Stimulated activated CD4-positive, alpha-beta T cell treated with anti-CD3 and anti-CD28 coated beads, Interleukin-2, amount 100 ng/mL, for 24 hours (primary cell): ENCODE measurements at places on chromosomes 2 and 18.

DNA sequence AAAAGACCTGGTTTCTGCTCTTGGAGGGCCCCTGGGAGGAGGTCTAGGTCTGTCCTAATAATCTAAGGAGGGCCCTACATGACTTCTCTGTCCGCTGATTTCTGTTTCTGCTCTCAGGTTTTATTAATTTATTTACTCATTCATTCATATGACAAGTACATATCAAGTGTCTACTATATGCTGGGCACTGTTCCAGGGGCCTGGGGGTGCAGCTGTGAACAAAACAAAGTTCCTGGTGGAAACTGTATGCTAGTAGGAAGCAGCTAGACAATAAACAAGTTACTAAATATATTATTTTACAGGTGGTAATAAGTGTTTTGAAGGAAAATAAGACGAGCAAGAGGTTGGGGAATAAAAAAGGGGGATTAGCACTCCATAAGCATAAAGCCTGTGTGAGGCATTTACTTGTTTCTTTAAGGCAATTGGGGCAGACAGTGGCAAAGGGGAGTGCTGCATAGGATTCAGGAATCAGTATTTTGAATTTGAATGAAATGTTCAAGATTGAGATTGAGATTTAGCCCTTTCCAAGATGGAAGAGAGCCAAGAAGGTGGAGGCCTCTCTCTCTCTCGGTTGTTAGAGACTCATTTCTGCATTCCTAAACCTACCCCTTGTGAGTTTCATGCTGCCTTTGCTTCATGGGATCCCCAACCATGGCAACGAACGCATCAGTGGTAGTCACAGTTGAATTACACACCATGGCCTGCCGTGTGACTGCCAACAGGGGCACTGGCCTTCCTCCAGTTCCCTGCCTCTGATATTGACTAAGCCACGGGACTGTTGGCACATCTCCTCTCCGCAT lies 28.3 kb downstream of the DRC1 start:
- DNase-seq, result no peak

DNA sequence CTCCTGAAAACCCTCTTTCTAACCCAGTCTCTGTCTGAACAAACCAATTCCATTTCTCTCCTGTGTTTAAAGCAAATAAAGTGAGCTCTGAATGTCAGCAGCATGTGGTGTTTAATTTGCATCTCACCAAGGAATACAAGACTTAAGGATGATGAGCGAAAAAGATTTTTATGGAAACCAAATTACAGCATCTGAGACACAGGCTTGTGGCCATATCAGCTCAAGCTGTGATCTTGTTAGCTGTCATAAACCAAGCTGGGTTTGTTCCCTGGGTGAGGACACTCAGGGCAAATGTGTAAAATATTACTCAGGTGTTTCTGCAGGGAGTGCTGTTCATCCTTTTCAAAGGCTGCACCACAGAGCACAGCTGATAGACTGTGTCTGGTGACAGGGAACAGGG lies 129.3 kb upstream of the REV1 start:
- DNase-seq, result no peak

- DNase-seq, result no peak
Observed at GRCh38 chr2:65070172-65070830, 14.1 kb downstream of the CEP68 start.

DNA sequence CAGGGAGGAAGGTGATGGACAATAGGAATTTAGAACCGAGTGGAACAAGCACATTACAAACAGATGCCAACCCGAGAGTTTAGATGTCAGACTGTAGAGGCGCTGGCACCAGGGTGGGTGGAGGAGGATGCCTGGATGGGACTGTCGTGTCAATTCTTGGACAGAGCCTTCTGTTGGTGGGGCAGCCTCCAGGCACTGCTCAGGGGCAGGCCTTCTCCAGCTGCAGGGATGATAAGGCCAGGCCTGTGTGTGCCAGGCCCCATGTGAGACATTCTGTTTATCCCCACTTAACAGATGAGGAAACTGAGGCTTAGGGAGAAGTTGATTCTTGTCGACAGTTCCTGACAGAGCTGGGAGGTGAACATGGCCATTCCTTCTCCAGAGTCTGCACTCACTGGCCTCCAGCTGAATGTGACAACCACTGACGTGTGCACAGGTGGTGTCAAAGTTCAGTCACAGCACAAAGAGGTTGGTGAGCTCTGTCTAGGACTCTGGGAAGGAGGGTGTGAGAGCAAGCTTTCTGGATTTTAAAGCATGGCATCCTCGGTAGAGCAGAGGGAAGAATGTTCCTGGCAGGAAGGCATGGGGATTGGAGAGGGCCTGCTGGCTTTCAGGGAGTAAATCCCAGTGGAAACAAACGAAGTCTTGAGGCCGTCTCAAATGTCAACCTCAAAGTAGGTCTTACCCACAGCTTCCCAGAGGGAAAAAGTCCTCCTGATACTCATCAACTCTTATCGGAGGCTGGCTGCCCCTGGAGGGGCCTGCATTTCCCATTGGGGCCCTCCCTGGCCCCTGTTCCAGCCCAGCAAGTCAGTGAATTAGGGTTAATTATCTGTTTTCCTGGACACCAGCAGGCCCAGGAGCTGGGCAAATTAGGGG lies 52.4 kb downstream of the GLI2 start:
- no peak for DNase-seq

DNA sequence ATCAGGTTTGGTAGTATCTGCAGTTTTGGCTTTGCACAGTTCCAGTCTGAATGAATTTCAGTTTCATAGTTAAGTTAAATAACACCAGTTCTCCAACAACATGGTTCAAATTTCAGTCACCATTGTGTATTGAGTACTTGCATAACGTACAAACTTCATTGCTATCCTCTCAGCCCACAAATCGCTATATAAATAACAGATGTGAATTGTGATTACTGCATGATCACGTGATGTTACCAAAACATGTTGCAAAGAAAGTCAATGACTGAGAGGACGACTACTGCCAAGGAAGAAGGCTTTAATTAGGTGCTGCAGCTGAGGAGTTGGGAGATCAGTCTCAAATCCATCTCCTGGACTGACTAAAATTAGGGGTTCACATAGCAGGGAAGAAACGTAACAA lies 48.2 kb downstream of the COL4A4 start:
- DNase-seq, result no peak

- DNase-seq, result no peak
Observed at GRCh38 chr2:128361376-128362131, 42.9 kb upstream of the HS6ST1 start.
